NCI-H1092 (cell line): ENCODE measurements at places on chromosomes 5 and 9.

- DNase-seq = peak; percentile 84
Measured at GRCh38 chr9:134365791-134366222, 39.6 kb downstream of the RXRA start.

- no peak for DNase-seq
Measured at GRCh38 chr9:79325501-79325900, 246.3 kb upstream of the TLE4 start.

- DNase-seq = no peak
Measured at GRCh38 chr5:111984044-111984443, 227.1 kb upstream of the NREP start.

DNA sequence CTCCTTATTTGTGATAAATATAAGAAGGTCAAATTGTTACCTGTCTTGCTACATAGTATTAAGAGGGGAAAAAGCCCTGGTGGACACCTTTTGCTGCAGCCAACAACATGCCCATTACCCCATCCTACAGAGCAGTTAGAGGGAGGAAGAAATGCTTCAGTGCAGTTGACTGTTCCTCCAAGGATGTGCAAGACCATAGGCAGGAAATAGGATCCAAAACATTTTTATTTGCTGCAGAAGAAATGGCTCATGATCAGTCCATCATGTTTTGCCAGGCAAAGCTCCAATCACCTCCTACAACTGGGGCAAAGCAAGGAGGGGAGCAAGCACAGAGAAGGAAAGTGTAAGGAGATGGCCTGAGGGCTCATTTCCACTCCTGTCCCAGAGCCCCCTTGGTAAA is 399.1 kb upstream of the PIK3R1 start:
- no peak for DNase-seq

- DNase-seq = peak; percentile 8
Measured at GRCh38 chr5:172658961-172659501, 18.0 kb downstream of the NEURL1B start.

DNA sequence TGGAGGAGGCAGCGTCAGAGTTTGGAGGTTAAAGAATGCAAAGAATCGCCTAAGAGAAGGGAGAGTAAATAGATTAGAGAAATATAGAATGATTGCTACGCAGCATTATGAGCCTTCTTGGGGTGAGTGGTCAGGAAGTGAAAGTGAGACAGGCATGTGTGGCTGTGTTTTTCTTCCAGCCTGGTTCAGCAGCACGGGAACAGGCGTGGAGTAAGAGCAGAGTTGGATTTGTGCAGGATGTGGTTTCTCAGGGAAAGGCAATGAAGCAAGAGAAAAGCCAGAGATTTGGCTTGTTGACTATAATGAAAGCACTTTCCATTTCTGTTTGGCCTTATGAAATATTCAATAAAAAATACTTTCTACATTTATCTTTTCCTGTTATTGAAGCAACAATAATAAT is 34.3 kb upstream of the FRMD3 start:
- no peak for DNase-seq

GRCh38 chr5:110027527-110028322 is 338.0 kb downstream of the MAN2A1 start:
- no peak for DNase-seq
